ENCODE measurements at places on chromosomes 1 and 21.

DNA sequence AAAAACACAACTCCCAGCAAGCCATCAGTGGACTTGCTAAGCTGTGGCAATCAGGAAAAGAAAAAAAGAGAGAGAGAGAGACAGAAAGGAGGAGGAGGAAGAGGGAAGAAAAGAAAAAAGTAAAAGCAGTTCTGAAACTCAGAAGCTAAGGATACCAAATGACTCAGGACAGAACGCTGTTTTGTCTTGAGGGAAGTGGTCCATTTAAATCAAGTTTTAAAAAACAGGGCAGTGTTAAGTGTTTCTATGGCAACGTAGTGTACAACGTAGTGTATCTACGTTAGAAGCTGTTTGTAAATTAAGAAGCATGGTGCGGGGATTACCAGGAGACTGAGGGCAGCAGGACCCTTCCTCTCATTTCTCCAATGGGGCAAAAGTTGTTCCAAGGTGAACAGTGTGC, 5.8 kb downstream of the ADORA3 start:
- no peak for DNase-seq

DNA sequence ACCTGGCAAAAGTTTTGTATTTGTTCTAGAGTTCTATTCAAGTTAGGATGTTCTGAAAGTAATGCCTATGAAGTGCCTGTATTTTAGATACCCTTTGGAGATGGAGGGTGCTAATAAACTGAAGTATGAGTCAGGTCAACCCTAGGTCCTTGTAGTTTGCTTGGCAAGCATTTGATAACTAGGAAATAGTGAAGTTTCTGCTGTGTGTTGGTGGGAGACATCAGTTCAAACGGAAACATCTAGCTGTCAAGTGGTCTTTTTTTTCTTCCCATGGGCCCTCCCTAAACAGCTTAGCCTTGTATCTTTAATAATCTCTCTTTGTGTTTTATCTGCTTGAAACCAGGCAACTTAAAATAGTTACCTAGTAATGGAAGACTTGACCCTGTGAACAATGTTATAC, 4.5 kb downstream of the MRPS6 start:
- no peak for DNase-seq

- DNase-seq, result no peak
Observed at GRCh38 chr1:244041466-244042120, 9.5 kb upstream of the ZBTB18 start.

DNA sequence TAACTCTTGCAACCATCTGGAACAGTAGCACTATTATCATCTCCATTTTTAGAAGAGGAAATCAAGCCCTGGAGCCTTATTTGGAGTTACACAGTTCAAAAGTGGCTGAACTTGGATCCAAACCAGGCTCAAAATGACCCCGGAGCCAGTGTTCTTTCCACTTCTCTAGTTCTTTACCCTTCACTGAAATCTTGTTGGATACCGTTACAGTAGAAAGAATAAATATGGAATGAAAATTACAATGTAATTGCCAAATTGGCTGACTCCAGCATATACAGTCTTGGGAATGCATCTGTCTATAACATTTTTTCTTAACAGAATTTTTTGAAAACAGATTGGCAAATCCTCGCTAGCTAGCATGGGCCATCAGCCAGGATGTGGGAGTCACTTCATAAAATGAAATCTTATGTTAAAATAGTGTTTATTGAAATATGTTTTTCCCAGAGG, 261.4 kb downstream of the CTH start:
- DNase-seq, result no peak

DNA sequence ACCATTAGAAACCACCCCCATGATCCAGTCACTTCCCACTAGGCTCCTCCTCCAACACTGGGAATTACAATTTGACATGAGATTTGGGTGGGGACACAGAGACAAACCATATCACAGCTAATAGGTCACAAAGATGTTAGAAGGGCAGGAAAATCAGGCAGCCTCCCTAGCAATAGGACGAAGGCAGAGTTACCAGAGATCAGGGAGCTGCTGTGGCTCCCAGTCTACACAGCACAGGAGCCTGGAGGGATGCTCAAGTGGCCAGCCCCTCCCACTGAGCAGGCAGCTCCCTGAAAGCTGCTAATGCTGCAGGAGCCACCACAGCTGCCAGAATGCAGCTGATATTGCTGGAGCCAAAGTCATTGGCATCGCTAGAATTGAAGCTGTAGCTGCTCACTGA, 51.0 kb downstream of the CR1L start:
- DNase-seq, result no peak

DNA sequence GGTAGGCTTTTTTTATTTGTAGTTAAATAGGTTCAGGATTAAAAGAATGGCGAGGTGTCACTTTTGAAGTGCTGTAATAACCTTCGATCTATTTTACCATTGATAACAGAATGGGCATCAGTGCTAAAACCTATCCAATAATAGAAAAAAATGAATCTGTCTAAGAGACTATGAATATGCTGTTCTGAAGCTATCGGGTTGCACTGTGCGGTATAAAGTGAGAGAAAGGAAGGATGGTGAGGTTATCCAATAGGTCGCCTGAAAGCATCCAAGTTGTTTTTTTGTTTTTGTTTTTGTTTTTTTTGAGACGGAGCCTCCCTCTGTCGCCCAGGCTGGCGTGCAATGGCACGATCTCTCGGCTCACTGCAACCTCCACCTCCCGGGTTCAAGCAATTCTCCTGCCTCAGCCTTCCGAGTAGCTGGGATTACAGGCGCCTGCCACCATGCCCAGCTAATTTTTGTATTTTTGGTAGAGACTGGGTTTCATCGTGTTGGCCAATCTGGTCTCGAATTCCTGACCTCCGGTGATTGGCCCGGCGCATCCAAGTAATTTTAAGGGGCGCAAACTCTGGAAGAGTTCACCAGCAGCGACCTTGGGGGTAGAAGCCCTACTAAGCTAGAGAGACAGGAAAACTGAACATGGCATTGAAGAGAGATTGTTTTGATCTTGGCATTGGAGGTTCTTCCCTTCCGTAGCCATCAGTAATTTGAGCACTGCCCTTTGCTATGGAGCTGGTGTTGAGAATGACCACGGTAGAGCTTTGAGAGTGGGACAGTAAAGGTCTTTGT, 8.7 kb upstream of the MDM4 start:
- no peak for DNase-seq

DNA sequence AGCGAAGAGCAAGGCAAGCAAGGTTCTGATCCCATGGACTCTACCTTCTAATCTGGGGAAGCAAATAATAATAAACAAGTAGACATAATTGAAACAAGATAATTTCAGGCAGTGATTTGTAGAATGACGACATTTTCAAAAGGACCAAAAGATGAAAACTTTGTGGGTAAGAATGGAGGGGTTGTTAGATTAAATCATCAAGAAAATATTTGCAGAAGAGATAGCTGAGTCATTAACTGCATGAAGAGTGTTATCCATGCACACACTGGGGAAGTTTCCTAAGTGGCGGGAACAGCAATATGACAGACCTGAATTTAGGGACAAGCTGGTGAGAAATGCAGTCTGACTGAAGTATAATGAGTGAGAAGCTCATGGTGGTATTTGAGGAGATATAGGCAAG, 583.1 kb upstream of the RGS18 start:
- no peak for DNase-seq

DNA sequence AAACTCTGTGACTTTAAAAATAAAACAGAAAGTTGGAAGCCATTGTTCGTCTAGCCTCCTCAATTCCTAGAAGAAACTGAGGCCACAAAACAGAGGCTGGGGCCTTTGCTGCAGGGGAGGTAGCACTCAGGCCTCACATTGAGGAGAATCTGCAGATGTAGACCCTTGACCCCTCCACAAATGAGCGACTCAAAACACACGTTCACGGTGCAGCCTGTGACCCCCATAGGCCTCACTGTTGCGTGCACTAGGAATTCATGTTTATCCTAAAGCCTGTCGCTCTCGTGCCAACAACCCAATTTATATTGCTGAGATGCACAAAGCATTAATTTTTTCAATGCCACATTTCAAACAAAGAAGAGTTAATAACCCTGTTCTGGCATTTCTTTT, 5.6 kb downstream of the TMEM51 start:
- no peak for DNase-seq

- DNase-seq, result peak; percentile 76
Observed at GRCh38 chr1:2314273-2314802, 77.0 kb downstream of the MORN1 start.

DNA sequence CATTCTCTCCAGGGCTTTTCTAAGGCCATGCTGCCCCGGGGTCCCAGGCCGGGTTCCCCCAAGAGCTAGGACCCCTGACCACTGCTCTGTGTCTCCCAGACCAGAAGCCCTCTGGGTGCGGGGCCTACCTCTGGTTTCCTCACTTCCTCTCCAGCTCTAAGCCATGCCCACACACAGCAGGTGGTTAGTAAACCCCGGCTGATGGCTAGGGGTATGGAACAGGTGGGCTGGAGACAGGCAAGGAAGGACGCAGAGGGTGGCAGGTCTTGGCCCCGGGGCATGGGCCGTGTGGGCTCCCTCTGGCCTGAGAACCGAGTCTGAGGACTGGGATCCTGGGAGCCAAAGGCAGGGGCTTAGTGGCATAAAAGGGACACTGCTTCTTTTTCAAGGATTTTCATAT, 15.9 kb upstream of the PLCH2 start:
- DNase-seq, result no peak

DNA sequence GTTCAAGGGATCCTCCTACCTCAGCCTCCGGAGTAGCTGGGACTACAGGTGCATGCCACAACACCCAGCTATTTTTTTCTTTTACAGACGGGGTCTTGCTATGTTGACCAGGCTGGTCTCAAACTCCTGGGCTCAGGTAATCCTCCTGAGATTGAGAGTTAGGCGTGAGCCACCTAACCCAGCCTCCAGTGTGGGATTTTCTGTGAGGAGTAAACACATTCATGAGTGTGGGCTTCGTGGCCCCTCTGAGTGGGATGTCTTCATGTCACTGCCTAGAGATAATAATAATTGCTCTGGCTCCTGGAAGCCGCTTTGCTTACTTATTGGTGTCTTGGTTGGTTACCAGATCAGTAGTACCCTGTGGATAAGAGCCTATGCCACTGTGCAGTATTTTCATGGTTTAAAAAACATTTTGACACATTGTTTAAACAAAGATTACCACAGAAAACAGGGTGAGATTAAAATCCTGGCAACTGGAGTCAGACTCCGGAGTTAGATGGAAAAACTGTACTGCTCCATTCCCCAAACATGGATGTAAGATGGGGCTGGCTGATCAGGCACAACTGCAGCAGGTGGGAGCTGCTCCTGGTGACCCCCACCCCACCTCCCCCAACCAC, 159.1 kb upstream of the RAB4A start:
- DNase-seq, result no peak

DNA sequence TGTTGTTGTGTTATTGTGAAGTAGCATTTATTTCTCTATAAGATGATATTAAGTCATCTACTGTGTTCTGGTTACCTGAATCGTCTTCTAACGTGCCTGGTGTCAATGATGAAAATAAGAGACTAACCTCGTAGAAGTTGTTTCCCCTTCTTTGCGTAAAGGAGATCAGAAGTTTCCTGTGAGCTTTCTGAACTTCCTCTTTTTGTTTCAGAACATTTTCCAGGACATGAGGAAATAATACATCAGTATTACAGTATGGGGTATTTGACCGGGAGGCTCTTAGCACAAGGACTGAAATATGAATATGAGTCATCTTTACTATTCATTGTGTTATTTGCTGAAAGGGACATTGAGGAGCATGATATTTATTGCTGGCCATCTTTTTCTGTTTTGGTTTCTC, 1.3 kb downstream of the ST6GALNAC3 start:
- no peak for DNase-seq

DNA sequence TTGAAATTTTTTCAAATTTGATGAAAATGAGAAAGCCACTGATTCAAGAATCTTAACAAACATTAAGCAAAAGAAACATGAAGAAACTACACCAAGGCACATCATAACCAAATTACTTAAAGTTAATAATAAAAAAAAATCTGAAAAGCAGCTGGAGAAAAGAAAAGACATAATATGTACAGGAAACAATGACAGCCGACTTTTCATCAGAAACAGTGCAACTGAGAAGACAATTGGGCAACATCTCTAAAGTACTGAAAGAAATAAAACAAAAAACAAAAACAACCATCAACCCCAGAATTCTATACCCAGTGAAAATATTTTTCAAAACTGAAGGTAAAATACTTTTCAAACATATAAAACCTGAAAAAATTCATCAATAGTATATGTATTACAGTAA, 73.8 kb upstream of the DMRTA2 start:
- DNase-seq, result no peak

DNA sequence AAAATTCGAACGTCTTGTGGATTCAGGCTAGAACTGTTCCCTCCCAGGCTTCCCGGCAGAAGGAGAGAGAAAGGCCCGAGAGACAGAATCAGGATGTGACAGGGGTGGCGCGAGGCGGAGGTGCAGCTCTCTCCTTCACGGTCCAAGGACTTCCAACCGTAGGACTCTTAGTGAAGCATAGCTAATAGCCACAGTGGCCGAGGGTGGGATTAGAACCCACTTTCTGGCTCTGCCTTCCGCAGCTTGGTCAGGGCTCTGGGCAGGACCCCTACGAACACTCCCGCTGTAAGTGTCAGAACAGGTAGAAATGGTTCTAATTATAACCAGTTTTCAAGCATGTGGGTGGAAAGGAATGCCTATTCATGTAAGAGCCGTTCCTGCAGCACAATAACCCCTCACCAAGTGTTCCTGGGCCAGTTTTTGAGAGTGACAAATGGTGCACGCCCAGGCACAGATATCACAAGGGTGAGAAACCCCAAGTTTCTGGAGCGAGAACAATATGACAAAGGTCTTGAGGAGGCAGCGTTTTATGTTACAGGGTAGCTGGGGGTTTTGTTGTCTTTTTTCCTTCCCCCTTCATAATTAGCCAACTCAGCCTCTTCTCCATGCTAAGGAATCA, 86.4 kb downstream of the SYF2 start:
- no peak for DNase-seq

DNA sequence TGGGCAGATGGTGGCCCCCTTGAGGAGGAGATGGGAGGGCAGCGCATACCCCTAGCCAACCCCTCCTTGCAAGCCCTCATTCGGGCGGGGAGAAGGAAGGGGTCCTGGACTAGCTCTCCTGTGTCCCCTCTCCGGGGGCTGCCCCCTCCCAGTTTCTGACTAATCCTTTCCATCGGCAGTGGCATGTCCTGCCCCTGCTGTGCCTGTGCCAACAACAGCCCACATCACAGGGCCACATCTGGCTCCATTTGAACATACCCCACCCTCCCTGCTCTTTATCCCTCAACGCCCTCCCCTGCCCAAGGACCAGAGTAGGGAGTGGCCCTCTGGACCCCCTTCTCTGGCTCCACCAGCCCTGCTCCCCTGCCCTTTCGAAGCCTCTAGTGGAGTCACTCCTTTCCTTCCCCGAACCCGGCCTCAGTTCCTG, 11.0 kb upstream of the LMNA start:
- DNase-seq, result no peak

GRCh38 chr1:9376430-9376829, 83.7 kb downstream of the SPSB1 start:
- no peak for DNase-seq

GRCh38 chr1:165425621-165426020, 19.3 kb downstream of the RXRG start:
- DNase-seq, result no peak

DNA sequence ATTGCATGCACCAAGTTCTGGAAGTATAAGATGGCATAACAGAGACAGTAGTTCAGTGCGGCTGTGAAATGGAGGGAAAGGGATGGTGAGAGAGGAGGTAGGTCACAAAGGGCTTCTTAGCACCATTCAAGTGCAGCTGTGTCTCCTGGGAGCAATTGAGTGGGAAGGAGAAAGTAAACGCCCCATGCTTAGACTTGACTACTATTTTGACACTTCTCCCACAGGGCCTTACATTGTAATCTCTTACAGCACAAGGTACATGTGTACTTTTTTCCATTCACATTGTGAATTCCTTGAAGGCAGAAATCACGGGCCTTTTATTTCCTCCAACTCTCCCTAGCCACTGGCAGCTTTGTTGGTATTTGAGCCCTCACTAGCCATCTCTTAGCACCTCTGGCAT, 239.6 kb upstream of the FOXD3 start:
- DNase-seq, result no peak
